Esophagus squamous epithelium (tissue), 5 donors: ENCODE measurements at places on chromosomes 1 and 21. TPM values are rescaled to one million over a fixed set of nuclear protein-coding genes. Genes with fewer than 3 reads are reported as not detected.

DNA sequence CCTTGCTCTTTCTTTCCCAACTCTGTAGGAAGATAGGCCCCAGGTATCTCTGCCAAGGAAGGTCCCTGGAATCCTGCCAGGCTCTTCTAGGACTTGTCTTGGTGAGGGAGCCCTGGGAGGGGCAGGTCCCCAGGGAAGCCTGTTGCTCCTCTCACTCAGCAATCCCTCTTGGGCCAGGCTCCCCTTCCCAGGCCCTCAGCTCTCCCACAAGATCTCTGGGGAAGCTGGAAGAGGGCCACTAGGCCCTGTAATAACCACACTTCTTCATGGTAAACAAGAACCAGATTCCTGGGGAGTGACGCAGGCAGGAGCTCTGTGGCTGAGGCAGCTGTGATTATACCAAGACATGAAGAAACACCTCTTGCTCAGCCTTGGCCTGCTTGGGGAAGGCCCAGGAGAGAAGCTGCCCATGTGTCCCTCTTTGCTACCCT, 9.9 kb upstream of the MAPKAPK2 start:
- peaks cover 8% of the 10 kb centered on the region for H3K4me1 ChIP-seq
- no peak for DNase-seq
- H3K27ac ChIP-seq, result peak overlapping the region; percentile 74
- H3K27me3 ChIP-seq, result no peaks in the 10 kb centered on the region

Gene TMCO1
- total RNA-seq, result 49.4 TPM

DNA sequence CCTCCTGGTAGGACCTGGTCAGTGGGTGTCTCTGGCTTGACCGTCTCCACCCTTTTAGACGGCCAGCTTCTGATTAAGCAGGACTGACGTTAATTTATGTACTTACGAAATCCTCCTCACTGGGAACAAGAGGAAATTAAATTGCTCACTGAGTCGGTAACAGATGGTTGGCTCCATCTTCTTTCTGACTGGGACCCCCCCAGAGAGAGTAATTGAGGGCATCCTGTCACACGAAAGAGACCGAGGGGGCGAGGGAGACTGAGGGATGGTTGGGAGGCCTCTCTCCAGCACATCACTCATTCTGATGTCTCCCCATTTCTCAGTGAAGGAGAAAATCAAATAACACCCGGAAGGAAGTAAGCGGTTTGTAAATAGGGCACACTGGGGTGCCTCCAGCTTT, 104.8 kb downstream of the OMA1 start:
- no peak overlapping the region for H3K27ac ChIP-seq
- H3K4me1 ChIP-seq, result no peaks in the 10 kb centered on the region
- H3K4me3 ChIP-seq, result no peak overlapping the region
- H3K27me3 ChIP-seq, result no peaks in the 10 kb centered on the region

DNA sequence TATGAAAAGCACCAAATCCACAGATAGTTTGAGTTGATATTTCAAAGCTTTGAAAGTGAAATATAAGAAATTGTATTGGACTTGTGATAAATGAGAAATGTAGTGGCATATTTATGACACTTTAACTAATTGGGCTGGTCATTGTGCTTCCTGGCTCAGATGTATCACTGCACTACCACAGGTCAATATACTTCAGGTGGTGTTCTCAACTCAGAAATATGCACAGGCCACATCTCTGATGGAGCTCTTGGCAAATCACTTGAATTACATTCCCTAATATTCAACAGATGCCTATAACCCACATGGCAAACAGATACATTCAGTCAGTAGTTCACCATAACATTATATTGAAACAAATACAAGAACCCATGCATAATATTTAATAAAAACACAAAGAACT, 209.6 kb downstream of the LYPLAL1 start:
- no peak overlapping the region for H3K4me3 ChIP-seq
- no peaks in the 10 kb centered on the region for H3K27me3 ChIP-seq
- no peaks in the 10 kb centered on the region for H3K4me1 ChIP-seq
- DNase-seq, result no peak
- no peaks in the 10 kb centered on the region for H3K36me3 ChIP-seq
